ENCODE measurements at places on chromosomes 4 and X. TPM values are rescaled to one million over a fixed set of nuclear protein-coding genes. Genes with fewer than 3 reads are reported as not detected.

The MAGEA1 gene
- total RNA-seq = not detected

The ANXA10 gene
- total RNA-seq = 0.82 TPM

The MFAP3L gene
- total RNA-seq = 1.6 TPM

The TMEM165 gene
- total RNA-seq = 228 TPM

The DSPP gene
- not detected for total RNA-seq

The STARD8 gene
- 12.7 TPM for total RNA-seq

The LPAR4 gene
- 0.15 TPM for total RNA-seq

The PAGE4 gene
- total RNA-seq = not detected

The ITGB1BP2 gene
- 2.1 TPM for total RNA-seq

The UGT2B10 gene
- not detected for total RNA-seq

The PF4V1 gene
- total RNA-seq = not detected

The FREM3 gene
- not detected for total RNA-seq

The CTAG1B gene
- total RNA-seq = not detected

The ADH5 gene
- 93.0 TPM for total RNA-seq

The CYTL1 gene
- 154 TPM for total RNA-seq

The PARM1 gene
- 0.06 TPM for total RNA-seq

The TMPRSS11D gene
- total RNA-seq = not detected

The CA5B gene
- 1.4 TPM for total RNA-seq

The ARHGAP10 gene
- 27.0 TPM for total RNA-seq

The GPR78 gene
- not detected for total RNA-seq

The BRS3 gene
- total RNA-seq = not detected

The ZXDA gene
- total RNA-seq = 7.6 TPM

The NCAPG gene
- 10.0 TPM for total RNA-seq

The SUPT20HL1 gene
- total RNA-seq = not detected

The ERVMER34-1 gene
- 0.23 TPM for total RNA-seq

The MAGED4B gene
- total RNA-seq = 75.3 TPM

The SPARCL1 gene
- not detected for total RNA-seq

The CCKAR gene
- not detected for total RNA-seq

The DKK2 gene
- 0.06 TPM for total RNA-seq
